Endothelial cell (in vitro differentiated cells): ENCODE measurements at places on chromosomes 16 and 17. TPM values are rescaled to one million over a fixed set of nuclear protein-coding genes. Genes with fewer than 3 reads are reported as not detected.

TMC8 gene
- 55.8 TPM for total RNA-seq

KRTAP16-1 gene
- total RNA-seq: not detected

ZNF286A gene
- 82.3 TPM for total RNA-seq

KRT32 gene
- not detected for total RNA-seq

LPCAT2 gene
- total RNA-seq: 25.5 TPM
